ENCODE measurements at places on chromosomes 7 and 10. TPM values are rescaled to one million over a fixed set of nuclear protein-coding genes. Genes with fewer than 3 reads are reported as not detected.

The GSDME gene
- total RNA-seq: 6.6 TPM

The FXYD4 gene
- total RNA-seq: not detected

The WDR37 gene
- 12.4 TPM for total RNA-seq

The STEAP2 gene
- total RNA-seq: 2.9 TPM

The ZNF467 gene
- total RNA-seq: 14.0 TPM

The CHN2 gene
- total RNA-seq: 7.7 TPM

The TRIM56 gene
- total RNA-seq: 11.8 TPM

The SMKR1 gene
- not detected for total RNA-seq

The RHOBTB1 gene
- total RNA-seq: 9.2 TPM

The FAM25C gene
- total RNA-seq: not detected

The TNKS2 gene
- 25.6 TPM for total RNA-seq

The CTAGE4 gene
- 0.09 TPM for total RNA-seq

The MRLN gene
- total RNA-seq: not detected

The PNLIPRP2 gene
- not detected for total RNA-seq

The CLDN15 gene
- 5.3 TPM for total RNA-seq

The VIPR2 gene
- total RNA-seq: not detected

The WASHC2A gene
- total RNA-seq: 27.2 TPM

The IFIT1B gene
- not detected for total RNA-seq

The OPN1SW gene
- total RNA-seq: not detected

The SLC26A4 gene
- 0.17 TPM for total RNA-seq

The NPTX2 gene
- total RNA-seq: 0.51 TPM

The CALML3 gene
- not detected for total RNA-seq

The AKR1C4 gene
- total RNA-seq: not detected

The NDUFB8 gene
- 118 TPM for total RNA-seq

The MPP7 gene
- total RNA-seq: not detected

The SAMD9L gene
- 8.8 TPM for total RNA-seq

The NPY4R2 gene
- total RNA-seq: 0.47 TPM

The CPA4 gene
- total RNA-seq: 49.9 TPM

The ZNF248 gene
- 2.9 TPM for total RNA-seq

All from pericardium fibroblast (primary cell).